Activated CD4-positive, CD25-positive, alpha-beta regulatory T cell (primary cell): ENCODE measurements at places on chromosomes 3 and 15.
A peak's percentile ranks its signal among the peaks of the same experiment; 100 is the strongest.

DNA sequence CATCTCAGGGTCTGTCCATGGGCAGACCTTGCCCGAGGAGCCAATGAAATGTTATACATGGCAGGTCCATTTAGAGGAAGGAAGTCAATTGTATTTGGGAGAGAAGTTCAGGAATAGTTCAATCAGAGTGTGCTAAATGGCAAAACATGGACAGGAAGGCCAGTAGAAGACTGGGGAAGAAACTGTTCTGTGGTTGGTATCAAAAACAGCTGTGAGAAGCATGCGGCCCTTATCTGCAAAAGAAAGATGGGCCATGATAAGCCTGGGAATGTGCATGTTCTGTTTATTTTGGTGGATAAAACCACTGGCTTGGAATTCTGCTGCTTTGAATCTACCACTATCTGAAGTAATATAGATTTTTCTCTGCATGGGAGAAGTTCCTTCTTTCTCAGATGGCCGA lies 100.4 kb downstream of the MCTP2 start:
- no peak for DNase-seq

- DNase-seq = no peak
Observed at GRCh38 chr15:55016225-55016624, 180.5 kb downstream of the RSL24D1 start.

GRCh38 chr3:25803833-25804232 lies 13.9 kb downstream of the OXSM start:
- no peak for DNase-seq

- DNase-seq = peak; percentile 44
Observed at GRCh38 chr3:33798113-33798417, 365 bp upstream of the PDCD6IP start.

DNA sequence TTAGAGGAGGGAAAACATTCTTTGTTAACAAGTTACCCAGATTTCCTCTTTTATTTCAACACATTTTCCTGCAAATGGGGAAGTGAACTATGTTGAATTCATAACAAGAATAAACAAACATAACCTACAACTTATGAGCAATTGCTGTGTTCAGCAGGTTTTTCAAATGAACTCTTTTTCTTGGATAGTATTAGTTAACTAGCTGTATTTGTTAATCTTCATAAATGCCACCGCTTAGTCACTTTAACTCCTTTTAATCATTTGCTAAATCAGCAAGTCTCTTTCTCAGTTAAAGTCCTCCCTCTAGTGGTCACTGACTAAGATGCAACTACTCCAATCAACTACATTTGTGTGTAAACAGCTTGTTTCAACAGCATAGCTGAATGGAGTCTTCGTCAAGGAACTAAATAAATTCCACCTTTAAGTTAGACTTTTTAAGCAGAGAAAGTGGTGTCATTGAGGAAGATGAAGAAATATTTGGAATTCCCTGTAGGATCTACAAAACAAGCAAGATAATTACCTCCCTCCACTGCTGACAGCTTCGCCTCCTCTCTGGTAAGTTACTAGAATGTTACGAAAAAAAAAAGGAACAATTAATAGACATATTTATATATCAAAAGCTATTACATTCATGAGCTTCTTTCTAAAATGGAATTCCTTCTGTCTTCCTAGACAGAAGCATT lies 1122.0 kb downstream of the ROBO1 start:
- DNase-seq = no peak

GRCh38 chr15:48966595-48967301 lies 3.0 kb upstream of the SHC4 start:
- DNase-seq = no peak

- DNase-seq = no peak
Observed at GRCh38 chr3:127791221-127791913, 30.9 kb downstream of the MGLL start.

DNA sequence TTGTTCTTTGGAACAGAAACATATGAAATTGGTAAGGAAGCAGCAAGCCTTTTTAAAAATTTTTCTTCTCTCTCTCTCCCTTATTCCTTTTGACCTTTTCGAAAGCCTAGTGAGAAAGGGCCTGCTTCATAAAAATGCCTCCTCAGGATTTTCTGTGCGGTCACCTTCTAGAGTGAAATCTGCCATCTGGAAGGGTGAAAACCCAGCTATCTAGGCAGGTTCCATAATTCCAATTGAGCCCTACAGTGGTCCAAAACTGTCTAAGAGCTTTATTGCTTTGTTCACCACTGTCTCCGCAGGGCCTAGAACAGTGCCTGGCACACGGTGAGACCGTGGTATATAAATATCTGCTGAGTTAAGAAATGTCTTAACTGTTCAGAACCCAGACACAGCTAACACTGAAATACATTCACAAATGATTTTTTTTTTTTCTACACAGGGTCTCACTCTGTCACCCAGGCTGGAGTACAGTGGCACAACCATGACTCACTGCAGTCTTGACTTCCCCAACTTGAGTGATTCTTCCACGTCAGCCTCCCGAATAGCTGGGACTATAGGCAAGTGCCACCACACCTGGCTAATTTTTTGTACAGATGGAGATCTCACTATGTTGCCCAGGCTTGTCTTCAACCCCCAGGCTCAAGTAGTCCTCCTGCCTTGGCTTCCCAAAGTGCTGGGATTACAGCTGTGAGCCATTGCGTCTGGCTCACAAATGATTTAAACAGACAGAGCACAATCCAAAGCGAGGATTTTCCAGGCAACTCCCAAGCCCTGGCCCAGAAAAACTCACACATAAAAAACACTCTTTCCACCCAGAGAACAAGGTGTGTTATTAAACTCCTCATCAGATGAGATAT lies 64.4 kb downstream of the FRMD4B start:
- DNase-seq = no peak

GRCh38 chr3:124837730-124838186 lies 49.4 kb downstream of the ITGB5 start:
- no peak for DNase-seq

- DNase-seq = no peak
Observed at GRCh38 chr3:144010371-144010770, 38.7 kb downstream of the DIPK2A start.

DNA sequence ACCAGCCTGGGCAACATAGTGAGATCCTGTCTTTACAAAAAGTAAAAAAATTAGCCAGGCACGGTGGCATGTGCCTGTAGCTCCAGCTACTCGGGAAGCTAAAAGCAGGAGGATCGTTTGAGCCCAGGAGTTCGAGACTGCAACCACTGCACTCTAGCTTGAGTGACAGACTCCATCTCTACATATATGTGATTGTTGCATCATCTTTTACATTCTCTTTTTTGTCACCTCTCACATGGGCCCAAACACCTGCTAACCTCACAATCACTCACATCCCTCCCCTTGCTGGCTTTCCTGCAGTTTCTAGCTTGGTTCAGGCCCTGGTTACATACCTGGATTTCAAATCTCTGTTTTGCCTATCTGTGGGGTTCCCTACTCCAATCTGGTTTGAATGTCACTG lies 19.4 kb downstream of the MYLK start:
- DNase-seq = no peak

GRCh38 chr3:186790261-186790981 lies 7.0 kb downstream of the EIF4A2 start:
- no peak for DNase-seq

GRCh38 chr15:91320101-91320500 lies 220.0 kb downstream of the SV2B start:
- DNase-seq = no peak

- no peak for DNase-seq
Observed at GRCh38 chr3:187401856-187402255, 33.7 kb downstream of the RTP4 start.

- no peak for DNase-seq
Observed at GRCh38 chr3:148269816-148270215, 427.9 kb upstream of the AGTR1 start.

DNA sequence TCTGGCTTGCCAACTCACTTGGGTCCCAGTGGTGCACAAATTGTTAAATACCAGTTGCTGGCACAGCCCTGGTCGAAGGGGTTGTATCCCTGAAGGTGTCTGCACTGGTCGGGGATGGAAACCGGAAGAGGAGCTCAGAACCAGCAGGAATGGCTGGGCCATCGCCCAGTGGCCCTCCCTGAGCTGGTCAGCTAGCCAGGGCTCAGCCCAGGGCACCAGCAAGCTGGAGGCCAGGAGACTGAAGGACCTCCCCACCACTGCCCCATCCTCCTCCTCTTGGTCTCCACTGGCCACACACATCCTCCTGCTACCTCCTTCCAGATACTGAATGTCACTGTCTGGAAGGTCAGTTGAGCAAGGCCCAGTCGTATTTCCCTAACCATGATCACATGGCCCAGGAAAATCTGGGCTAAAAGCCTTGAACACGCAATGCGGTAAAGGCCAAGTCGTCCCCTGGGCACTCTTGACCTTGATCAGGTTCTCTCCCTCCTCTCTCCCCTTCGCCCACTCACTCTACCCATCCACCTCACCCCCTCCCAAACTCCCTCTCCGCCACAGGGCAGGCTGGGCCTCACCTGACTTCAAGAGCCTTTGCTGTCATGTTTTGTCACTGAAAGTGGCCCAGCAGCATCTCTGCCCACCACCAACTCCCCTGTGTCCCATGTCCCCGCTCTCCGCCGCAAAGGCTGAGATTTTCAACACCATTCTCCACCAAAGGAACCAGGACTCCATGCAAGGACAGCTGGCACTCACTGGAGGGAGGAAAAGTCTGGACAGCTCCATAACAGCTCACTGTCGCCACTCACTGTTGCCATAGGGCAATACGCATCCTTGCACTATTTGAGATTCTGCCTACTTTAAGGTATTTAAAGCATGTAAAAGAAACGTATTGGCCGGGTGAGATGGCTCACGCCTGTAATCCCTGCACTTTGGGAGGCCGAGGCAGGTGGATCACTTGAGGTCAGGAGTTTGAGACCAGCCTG lies 12.1 kb downstream of the ZDHHC19 start:
- DNase-seq = no peak

DNA sequence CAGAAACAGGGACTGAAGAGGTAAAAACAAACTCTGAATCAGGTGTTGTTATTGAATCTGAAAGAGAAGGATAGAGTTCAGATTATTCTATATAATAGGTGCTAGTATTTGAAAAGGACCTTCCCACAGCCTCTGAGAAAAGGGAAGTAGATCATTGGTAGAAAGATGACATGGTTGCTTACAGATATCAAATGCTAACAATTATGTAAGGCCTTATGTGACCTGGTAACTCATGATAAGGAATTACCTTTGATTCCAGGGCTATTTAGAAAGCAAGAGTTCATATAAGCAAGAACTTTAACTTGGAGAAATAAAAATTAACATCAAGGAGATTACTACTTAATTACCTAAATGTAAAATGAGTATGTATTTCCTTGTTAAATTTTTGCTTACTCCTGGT lies 7.6 kb downstream of the SLC27A2 start:
- DNase-seq = no peak

DNA sequence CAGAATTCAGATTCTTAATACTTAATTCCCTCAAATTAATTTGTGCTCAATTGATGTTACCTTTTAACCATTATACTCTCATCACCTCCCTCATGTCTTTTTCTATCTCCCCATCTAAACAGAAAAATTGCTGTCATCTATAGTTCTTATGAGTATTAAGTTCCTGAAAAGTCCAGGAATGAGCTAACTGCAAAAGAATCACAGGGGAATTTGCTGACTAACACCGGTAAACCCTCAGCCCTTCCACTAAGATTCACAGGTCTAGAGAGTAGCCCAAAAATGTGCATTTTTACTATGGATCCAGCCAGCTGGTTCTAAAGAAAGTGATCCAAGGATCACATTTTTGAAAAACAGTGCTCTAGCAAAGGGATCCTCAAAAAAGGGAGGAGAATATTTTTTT lies 67.0 kb downstream of the SETD2 start:
- DNase-seq = no peak

DNA sequence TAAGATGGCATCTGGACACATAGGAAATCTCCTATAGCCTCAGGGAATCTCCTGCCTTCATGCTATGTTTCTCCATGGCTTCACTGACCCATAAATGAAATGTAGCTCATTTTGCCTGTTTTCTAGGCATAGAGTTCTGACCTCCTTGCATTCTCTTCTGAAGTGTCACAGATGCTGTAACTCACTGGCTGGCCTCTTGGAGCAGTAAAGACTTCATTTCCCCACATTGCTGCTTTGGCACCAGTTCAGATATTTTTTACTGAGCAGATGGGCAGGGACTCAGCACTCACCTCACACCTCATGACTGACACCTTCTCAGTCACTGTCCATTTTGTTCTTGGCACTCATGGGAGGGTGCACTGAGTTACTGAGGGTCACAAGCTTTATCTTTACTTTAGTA lies 286.7 kb upstream of the TGFBR2 start:
- peak; percentile 1 for DNase-seq

DNA sequence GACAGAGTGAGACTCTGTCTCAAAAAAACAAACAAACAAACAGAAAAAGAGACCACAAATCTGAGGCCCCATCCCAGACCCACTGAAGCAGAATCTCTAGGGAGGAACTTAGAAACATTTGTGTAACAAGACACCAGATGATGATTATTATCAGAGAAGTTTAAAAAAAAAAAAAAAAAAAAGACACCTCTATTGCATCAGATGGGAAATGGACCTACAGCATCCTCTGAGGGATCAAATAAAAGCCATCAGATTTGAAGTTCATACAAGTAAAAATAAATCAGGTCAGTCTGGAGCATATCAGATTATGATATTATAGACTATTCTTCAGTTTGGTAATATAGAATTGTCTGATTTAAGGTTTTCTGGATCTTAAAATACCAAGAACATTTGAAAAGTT lies 21.9 kb upstream of the LIPC start:
- no peak for DNase-seq

- DNase-seq = no peak
Observed at GRCh38 chr3:110816008-110816407, 255.6 kb upstream of the NECTIN3 start.

- DNase-seq = no peak
Observed at GRCh38 chr15:77986891-77987764, 90.4 kb downstream of the TBC1D2B start.

DNA sequence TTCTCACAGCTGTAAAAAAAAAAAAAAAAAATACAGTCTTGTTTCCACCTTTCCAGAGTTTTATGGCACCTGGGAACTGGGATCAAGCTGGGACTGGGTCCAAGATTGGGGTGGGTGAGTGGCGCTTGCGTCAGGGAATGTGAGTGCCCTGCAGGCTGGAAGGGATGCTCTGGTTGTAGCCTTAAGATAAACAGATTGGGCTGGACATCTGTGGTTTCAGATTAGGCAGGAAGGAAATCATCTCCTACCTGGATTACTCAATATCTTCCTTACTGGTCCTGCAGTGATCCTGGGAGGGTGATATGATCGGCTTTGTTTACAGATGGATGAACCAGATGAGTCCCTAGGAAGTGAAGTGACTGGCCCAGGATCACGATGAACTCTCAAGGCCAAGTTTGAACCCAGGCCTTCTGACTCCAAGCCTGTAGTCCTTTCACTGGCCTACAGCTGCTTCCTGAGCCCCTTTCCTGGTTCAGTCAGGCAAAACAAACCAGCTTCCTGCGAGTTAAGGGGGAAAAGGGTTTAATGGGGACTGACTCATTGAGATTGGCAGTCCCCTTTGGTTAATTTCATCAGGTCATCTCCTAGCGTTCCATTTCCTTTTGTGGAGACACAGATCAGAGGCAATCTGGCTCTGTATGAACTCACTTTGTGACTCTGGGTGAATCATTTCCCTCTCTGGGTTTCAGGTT lies 179.8 kb downstream of the THSD4 start:
- DNase-seq = no peak

- no peak for DNase-seq
Observed at GRCh38 chr15:93801206-93801605, 430.2 kb upstream of the MCTP2 start.
